Vagina (tissue), 2 donors: ENCODE measurements at places on chromosomes 3 and 15.
A peak's percentile ranks its signal among the peaks of the same experiment; 100 is the strongest.

DNA sequence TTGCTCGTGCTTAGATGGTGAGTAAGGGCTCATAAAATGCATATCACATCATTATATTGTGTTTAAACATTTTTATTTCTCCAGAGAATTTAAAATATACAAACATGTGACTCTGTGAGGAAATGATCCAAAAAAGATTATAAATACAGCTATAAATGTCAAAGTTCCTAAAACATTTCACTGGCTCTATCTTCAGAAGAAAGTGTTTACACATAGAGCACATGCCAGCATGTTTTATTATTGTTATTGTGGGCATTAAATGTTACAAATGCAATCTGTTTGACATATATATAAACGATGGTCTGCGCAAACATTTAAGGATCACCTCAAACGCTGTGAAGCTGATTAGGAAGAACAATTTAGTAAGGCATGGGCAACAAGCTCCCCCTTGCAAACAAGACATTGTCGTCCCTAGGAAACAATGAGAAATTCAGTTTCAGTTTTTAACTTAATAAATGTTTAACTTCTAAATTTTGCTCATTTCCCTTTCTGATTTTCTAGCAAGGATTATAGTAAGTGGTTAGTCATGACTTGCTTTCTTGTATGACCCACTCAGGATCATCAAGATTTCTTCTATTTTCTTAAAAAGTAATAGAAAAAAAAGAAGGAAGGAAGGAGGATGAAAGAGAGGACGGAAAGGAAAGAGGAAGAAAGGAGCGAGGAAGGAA is 207.5 kb downstream of the SATB1 start:
- no peak for DNase-seq
- no peaks in the 10 kb centered on the region for H3K36me3 ChIP-seq
- H3K27ac ChIP-seq, result no peak overlapping the region
- no peaks in the 10 kb centered on the region for H3K4me1 ChIP-seq
- no peak overlapping the region for H3K4me3 ChIP-seq

- H3K4me1 ChIP-seq, result no peaks in the 10 kb centered on the region
- DNase-seq, result no peak
- no peak overlapping the region for H3K27ac ChIP-seq
- H3K36me3 ChIP-seq, result no peaks in the 10 kb centered on the region
- no peaks in the 10 kb centered on the region for H3K27me3 ChIP-seq
- H3K4me3 ChIP-seq, result no peak overlapping the region
Measured at GRCh38 chr15:29066310-29066709, 180.5 kb downstream of the APBA2 start.

- H3K36me3 ChIP-seq, result peaks cover 3% of the 10 kb centered on the region
- DNase-seq, result no peak
- no peaks in the 10 kb centered on the region for H3K27me3 ChIP-seq
Measured at GRCh38 chr3:149005416-149005815, 14.1 kb downstream of the GYG1 start.

GRCh38 chr15:60005352-60006202 is 1.5 kb downstream of the FOXB1 start:
- peaks cover 37% of the 10 kb centered on the region for H3K4me1 ChIP-seq
- H3K27me3 ChIP-seq, result peaks cover 22% of the 10 kb centered on the region
- peak overlapping the region; percentile 45 for H3K4me3 ChIP-seq
- DNase-seq, result no peak
- H3K27ac ChIP-seq, result no peak overlapping the region

DNA sequence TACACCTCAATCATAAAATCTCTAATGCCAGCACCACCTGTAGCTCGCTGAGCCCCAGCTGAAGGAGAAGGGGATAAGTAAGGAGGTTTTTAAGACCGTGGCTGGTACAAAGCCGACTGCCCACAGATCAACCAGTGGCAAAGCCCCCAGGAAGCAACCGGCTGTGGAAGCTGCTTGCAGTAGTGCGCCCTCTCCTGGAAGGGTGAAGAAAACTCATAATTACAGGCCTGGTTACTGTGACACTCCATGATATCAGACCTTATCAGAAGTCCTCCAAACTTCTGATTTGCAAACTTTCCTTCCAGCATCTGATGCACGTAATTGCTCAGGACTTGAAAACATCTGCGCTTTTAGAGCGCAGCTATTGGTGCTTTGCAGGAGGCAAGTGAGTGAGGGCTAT is 63.1 kb upstream of the MCTP2 start:
- no peaks in the 10 kb centered on the region for H3K4me1 ChIP-seq
- no peaks in the 10 kb centered on the region for H3K36me3 ChIP-seq
- H3K27ac ChIP-seq, result no peak overlapping the region
- no peaks in the 10 kb centered on the region for H3K27me3 ChIP-seq

DNA sequence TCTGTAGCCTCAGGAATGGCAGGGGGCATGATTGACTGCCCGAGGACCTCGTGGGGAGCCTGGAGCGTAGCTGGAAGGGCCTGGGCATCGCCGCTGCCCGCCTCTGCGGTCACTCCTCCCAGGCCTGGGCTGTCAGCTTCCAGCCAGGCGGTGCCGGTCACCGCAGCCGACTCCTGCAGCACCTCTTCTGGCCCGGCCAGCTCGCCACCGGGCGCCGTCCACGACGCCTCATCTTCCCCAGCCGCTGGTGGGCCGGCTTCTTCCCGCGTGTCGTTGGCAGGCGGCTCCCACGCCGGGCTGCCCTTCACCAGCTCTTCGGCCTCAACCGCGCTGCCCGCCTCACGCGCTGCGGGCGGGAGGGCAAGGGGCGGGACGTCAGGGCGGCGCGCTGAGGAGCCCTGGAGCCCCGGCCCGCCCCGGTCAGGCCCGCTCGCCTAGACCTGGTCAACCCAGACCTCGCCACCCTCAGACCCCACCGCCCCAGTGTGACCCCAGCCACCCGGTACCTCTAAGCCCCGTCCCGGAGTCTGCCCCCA is 1.0 kb downstream of the CSPG5 start:
- peak overlapping the region; percentile 75 for H3K4me3 ChIP-seq
- DNase-seq, result no peak
- peaks cover 18% of the 10 kb centered on the region for H3K4me1 ChIP-seq
- H3K27me3 ChIP-seq, result no peaks in the 10 kb centered on the region

DNA sequence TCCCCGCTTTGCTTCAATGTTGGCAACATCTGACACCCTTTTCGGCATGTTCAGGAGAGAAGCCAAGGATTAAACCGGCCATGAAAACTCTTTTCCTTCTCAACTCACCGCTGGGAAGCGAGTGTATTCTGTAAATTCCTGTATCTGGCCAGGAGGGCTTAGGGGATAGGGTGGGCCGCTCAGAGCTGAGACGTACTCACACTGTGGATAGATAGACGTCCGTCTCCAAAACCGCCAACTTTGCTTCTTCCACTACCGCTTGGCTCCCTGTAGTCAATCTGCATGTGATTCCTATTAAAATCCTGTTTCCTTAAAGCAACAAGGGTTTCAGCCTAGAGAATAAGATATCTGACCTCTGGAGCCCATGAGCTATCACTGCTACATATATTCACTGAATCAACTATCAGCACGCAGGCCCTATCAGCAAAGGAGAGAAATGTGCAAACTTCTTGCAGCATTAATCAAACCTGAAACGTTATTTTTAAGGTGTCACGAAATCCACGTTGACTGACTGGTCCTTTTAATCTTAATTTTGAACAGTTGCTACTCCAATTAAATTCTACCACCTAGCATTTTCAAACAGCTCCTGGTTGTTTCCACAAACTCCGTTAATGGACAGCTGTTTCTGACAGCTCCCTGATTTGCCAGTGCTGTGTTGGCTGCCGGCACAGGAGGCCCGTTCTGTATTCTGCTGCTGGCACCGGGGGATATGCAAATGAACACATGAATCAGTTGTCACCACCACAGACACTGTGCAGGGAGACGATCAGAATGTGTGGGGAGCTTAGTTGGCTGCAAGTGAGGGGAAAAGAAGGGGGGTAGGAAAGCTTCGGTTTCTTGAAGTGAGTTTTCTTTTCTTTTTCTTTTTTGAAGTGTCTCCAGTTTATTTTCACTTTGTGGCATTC is 438.9 kb upstream of the ARRDC4 start:
- no peak for DNase-seq
- H3K27ac ChIP-seq, result no peak overlapping the region
- no peak overlapping the region for H3K4me3 ChIP-seq
- H3K4me1 ChIP-seq, result no peaks in the 10 kb centered on the region

DNA sequence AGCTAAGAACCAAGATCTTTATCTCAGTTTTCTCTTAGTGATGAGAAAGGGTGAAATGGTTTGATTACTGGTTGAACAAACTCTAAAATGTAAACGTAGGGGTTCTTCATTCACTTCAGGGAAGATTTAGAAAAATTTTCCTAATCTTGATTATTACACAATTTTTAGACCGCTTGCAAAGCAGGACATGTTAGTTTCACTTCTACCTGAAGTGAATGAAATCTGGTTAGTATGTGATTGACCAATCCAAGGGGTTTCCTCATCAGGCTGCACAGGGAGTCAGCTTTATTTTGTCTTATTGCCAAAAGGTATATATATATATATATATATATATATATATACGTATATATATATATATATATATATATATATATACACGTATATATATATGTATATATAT is 740.4 kb downstream of the TUSC7 start:
- no peaks in the 10 kb centered on the region for H3K4me1 ChIP-seq
- no peaks in the 10 kb centered on the region for H3K27me3 ChIP-seq
- H3K36me3 ChIP-seq, result no peaks in the 10 kb centered on the region
- no peak overlapping the region for H3K27ac ChIP-seq
- no peak for DNase-seq

GRCh38 chr3:117355566-117355965 is 646.0 kb downstream of the TUSC7 start:
- no peaks in the 10 kb centered on the region for H3K4me1 ChIP-seq
- H3K27me3 ChIP-seq, result no peaks in the 10 kb centered on the region
- DNase-seq, result no peak
